GM10248 (cell line): ENCODE measurements at places on chromosomes 2 and 18.

- no peak for DNase-seq
Observed at GRCh38 chr2:237449193-237449881, 35.4 kb upstream of the COL6A3 start.

GRCh38 chr2:233185330-233185729 is 66.1 kb upstream of the ATG16L1 start:
- no peak for DNase-seq

DNA sequence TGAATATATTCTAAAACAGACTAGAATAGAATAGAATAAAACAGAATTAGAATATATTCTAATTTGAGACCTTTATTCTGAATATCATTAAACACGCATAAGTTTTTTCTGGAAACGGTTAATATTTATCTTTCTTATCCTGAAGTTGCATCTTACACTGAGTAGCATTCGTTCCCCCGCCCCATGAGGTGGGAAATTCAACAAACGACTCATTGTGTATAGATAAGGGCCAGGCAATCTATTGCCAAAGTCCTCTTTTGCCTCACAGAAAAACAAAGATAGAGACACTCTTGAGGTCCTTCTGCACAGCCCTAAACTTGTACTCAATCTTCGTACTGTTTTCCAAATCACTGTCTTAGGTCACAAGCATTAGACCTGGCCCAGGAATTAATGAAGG is 98.1 kb downstream of the COL6A3 start:
- DNase-seq = no peak

DNA sequence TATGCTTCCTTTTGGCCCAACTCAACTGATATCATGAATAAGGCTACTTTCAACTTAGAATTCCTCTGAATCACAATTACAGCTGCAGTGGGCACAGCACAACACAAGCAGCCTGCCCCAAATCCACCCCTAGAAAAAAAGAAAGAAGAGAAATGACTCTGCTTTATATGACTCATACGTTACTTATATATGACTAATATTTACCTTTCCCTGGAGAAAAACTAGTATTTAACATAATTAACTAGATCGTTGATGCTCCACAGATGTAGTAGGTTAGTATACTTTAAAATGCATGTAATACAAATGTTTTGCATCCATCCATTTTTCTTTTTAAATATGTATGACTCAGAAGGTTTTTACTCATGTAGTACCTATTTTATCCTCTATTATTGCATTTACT is 133.3 kb upstream of the UNC80 start:
- no peak for DNase-seq

DNA sequence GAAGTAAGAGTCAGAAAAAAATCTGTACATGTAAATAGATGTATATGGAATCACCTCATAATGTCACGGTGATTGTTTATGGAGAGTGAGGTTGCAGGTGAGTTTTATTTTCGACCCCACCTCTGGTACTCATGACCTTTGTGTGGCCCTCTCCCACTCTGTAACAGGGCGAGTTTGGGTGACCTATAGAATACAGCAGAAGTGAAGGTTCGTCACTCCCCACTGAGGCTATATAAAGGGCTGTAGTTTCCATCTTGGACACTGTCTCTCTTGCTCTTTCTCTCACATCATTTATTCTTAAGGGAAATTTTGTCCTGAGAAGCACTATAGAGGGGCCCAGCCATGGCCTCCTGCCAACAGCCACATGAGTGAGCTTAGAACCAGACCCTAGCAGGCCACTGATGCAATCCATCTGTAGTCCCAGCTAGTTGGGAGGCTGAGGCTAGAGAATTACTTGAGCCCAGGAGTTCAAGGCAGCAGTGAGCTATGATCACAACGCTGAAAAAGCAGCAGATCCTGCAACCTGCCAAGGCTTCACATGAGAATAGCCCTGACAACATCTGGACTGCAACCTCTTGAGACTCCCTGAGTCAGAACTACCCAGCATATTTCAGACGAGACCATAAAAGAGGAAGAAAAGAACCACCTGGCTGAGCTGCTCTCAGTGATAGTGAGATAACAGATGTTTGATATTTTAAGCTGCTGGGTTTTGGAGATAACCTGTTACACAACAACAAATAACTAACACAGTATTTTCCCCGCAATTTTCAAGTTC is 74.3 kb upstream of the SLC1A4 start:
- peak; percentile 72 for DNase-seq

GRCh38 chr2:203720915-203721672 is 14.7 kb downstream of the CD28 start:
- DNase-seq = no peak

DNA sequence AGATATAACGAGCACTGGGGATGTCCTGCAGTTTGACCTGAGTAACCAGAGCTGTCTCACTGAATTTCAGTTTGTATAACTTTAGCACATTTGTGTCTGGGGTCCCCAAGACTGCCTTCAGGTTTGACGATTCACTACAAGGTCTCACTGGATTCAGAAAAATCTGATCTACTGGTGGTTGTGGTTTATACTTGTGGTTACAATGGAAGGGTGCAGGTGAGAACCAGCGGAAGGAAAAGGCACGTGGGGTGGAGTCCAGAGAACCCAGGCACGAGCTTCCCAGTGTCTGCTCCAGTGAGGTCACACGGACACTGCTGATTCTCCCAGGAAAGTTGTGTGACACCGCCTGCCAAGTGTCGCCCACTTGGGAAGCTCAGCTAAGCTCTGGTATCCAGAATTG is 126.0 kb downstream of the ZNF236 start:
- DNase-seq = no peak

- no peak for DNase-seq
Observed at GRCh38 chr18:3319399-3319798, 57.5 kb downstream of the MYL12B start.

DNA sequence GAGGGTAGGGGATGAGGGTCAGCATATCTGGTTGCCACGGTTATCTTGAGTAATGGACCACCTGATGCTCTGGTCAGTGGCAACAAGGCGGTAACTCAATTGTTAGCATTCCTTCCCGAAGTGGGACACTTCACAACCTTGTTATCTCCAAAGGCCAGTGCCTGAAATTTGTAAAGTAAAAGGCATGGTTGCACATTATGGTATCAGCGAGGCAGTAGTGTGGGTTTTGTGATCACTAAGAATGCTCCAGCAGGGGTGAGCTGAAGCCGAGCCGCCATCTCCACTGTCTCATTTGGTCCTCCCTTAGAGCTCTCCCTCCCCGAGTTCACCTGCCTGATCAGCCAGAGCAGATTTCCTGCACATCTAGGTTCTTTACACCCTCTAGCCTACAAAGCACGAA is 50.5 kb upstream of the LGALSL start:
- no peak for DNase-seq

GRCh38 chr2:240631548-240632305 is 6.4 kb downstream of the GPR35 start:
- DNase-seq = no peak

DNA sequence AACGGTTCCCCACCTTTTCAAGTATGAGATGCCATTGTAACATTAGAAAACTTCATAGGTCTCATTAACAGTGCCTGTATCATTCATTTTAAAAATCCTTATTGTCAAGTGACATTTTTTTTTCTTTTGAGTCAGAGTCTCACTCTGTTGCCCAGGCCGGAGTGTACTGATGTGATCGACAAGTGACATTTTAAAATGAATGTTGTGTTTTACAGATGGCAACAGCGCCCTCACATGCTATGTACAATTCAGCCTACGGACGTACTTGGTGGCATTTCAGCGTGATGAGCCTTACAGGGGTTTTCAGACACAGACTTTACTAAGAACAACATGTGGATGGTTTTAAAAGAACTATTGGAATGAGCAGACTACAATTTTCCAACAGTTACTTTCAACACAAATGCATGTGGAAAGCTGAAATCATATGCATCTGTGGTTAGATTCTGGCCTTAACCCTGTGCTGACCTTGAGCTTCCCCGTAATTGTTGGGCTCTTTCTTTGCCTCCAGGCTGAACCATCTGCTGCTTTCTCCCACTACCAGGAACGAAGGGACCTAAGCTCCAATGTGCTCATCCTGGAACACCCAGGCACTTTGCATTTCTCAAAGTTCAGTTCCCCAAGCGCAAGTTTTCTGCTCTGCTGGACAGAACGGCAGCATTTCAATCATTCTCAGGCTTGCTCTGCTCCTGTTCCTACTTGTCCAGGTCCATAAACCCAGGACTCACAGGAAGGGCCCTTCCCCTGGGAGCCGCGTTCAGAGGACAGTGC is 119.9 kb upstream of the NDUFV2 start:
- DNase-seq = no peak

- DNase-seq = no peak
Observed at GRCh38 chr2:207133458-207133819, 32.3 kb downstream of the KLF7 start.

- DNase-seq = no peak
Observed at GRCh38 chr2:67918471-67918870, 144.3 kb downstream of the C1D start.

DNA sequence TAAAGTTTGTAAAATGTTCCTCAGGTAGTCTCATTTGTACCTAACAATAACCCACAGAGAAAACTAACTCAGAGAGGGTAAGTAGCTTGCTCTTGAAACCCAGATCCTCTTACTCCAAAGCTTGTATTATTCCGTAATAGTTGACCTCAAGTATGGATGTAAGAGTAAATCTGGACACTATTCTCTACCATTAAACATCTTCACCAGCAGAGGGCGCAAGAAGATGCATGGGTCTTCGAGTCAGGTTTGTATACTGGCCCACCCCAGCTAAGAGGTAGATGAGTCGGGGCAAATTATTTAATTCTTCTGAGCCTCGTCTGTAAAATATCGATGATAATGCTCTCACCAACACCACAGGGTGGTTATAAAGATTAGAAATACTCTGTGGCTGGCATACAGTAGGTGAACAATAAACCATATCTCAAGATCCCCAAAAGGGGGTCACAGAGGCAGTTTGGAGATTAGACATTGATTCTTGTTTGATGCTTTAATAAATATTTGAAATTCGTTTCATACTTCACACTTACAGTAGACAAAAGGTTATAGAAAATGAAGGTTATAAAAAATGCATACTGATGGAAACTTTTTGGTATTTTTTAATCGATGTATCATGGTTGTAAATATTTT is 3.5 kb upstream of the CABLES1 start:
- peak; percentile 76 for DNase-seq

DNA sequence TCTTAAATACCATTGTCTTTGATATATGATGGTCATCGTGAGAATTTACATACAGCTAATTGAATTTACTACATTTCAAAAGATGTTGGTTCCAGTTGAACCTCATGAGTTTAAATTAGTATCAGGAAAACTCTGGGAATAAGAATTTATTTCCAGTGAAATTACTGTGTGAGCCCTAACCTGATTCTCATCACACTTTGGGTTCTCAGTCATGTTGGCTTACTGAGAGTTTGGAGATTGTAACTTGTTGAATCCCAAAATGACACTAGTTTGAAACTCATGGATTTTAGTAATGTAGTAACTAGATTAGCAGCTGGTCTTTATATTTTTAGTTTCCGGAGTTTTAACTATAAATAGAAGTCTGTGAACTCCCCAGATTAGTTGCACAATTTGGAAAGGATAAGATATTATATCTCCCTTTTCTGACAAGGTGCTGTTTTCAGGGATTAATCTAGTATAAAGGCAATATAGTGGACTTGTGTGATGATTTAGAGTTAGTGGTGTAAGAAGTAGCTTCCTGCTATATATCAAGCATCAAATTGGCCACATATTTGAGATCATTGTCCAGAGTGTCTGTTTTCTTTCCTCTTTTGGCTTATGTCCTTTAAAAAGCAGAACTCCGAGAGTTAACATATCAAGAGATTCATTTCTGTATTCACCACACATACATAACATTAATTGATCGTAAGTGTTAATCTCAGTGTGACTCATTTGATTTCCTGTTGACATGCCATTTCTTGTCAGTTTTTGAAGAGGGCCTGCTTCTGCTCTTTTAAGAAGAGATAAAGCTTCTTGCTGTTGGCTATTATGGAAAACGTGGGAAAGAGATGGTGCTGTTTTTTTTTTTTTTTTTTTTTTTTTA is 15.7 kb downstream of the NDUFV2 start:
- DNase-seq = no peak
